ENCODE measurements at places on chromosomes 1 and 21. TPM values are rescaled to one million over a fixed set of nuclear protein-coding genes. Genes with fewer than 3 reads are reported as not detected.
A peak's percentile ranks its signal among the peaks of the same experiment; 100 is the strongest.

DNA sequence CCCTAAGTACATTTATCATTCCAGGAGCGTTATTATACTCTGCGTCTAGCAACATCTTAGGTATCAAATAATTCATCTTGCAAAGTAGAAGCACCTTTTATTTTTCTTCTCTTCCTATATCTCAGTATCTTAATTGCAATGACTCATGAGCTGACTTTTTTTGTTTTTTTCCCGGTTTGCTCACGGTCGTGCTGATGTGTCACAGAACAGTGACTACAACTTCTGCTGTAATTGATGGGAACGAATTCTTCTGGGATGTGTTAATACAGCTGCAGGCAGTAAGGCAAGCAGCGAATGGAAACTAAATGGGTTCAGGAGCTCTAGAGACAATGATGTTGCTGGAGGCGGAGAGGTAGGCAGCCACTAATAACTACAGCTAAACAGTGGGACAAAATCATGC is 89.8 kb upstream of the TMPRSS15 start:
- no peaks in the 10 kb centered on the region for H3K27me3 ChIP-seq
- no peak overlapping the region for H3K27ac ChIP-seq
- H3K36me3 ChIP-seq: no peaks in the 10 kb centered on the region
- H3K4me3 ChIP-seq: no peak overlapping the region
- peaks cover 9% of the 10 kb centered on the region for H3K4me1 ChIP-seq
- no peak for DNase-seq

DNA sequence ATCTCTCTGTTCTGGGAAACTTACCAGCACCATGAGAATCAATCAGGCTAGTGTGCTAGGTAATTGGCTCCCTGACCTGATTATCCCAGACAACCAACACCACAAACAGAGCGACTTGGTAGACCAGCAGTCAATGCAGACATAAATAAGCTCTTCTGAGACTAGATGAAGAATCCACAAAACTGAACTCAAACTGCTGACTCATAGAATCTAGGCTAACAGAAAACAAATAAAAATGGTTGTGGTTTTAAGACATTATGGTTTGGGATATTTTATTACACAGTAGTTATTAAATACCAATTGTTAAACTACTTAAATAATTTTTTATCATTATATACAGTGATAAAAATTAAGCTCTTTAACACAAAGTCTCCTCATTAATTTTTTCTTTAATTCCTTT is 535.7 kb downstream of the COL11A1 start:
- no peaks in the 10 kb centered on the region for H3K36me3 ChIP-seq
- no peaks in the 10 kb centered on the region for H3K4me1 ChIP-seq
- no peak for DNase-seq
- H3K4me3 ChIP-seq: no peak overlapping the region

DNA sequence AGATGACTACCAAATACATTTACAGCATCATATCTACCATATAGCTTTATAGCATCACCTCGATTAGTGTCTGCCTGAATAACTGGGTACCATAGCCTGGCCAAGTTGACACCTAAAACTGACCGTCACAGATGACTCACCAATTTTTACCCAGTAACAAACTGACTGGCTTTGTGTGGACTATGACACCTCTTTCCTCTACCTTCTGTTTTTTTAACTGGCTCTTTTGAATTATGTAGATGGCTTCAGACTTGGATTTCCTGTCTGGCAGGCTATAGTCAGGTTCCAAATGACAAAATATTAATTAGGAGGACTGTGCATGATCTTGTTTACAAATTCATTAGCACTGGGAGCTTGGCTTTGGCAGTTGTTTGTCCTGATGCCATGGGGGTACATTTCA is 360.3 kb downstream of the TGFB2 start:
- no peaks in the 10 kb centered on the region for H3K27me3 ChIP-seq
- H3K27ac ChIP-seq: peak overlapping the region; percentile 75
- DNase-seq: no peak
- peaks cover 26% of the 10 kb centered on the region for H3K4me1 ChIP-seq
- no peak overlapping the region for H3K4me3 ChIP-seq
- H3K36me3 ChIP-seq: no peaks in the 10 kb centered on the region

OLIG2 gene
- total RNA-seq: 0.46 TPM

- peaks cover 66% of the 10 kb centered on the region for H3K36me3 ChIP-seq
- no peak for DNase-seq
- H3K4me3 ChIP-seq: no peak overlapping the region
Observed at GRCh38 chr21:41247561-41248545, 68.7 kb upstream of the FAM3B start.

- H3K36me3 ChIP-seq: peaks cover 4% of the 10 kb centered on the region
- no peaks in the 10 kb centered on the region for H3K27me3 ChIP-seq
- peaks cover 20% of the 10 kb centered on the region for H3K4me1 ChIP-seq
- DNase-seq: no peak
- H3K27ac ChIP-seq: no peak overlapping the region
Observed at GRCh38 chr21:34006611-34007168, 66.7 kb upstream of the MRPS6 start.
